ENCODE measurements at places on chromosomes 7 and 10.

GRCh38 chr7:91324663-91325062 lies 60.4 kb downstream of the FZD1 start:
- no peak for DNase-seq

GRCh38 chr7:3995187-3995586 lies 686.9 kb upstream of the FOXK1 start:
- no peak for DNase-seq

- DNase-seq, result no peak
Measured at GRCh38 chr10:24597961-24598360, 125.7 kb downstream of the ARHGAP21 start.

GRCh38 chr10:50552771-50553535 lies 70.8 kb downstream of the SGMS1 start:
- DNase-seq, result peak; percentile 47

- DNase-seq, result no peak
Measured at GRCh38 chr7:141738592-141739013, 445 bp downstream of the SSBP1 start.

- DNase-seq, result no peak
Measured at GRCh38 chr10:121217331-121217730, 366.2 kb downstream of the WDR11 start.

Measured in CD4-positive, alpha-beta T cell treated with Interleukin-15 for 4 hours (primary cell).